Naive thymus-derived CD8-positive, alpha-beta T cell (primary cell): ENCODE measurements at places on chromosomes 4 and X. TPM values are rescaled to one million over a fixed set of nuclear protein-coding genes. Genes with fewer than 3 reads are reported as not detected.

- no peak overlapping the region for H3K4me3 ChIP-seq
- H3K36me3 ChIP-seq, result peaks cover 22% of the 10 kb centered on the region
- H3K4me1 ChIP-seq, result peaks cover 63% of the 10 kb centered on the region
- DNase-seq, result no peak
- no peak overlapping the region for H3K27ac ChIP-seq
Observed at GRCh38 chr4:184641022-184641421, 8.2 kb downstream of the CASP3 start.

DNA sequence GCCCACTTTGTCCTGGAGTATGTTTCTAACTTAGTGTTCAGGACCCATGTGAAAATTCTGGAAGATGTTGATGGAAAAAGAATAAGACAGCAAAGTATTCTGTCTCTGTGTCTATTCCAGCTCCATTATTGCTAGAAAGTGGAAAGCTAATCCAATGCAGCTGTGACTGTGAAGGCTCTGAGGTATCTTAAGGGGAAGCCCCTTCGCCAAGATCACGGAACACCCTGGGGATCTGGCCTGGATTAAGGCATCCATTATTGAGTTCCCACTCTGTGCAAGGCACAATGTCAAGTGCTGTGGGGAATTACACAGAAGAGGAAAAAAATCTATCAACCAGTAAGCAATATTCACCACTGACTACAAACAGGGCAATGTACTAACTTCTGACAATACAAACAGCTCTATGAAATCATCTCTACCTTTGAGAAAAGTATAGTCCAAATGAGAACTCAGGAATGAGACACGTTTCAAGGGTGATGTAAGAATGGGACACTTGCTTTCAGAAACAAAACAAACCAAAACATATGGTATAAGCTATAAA is 222.1 kb downstream of the LDB2 start:
- DNase-seq, result no peak
- no peaks in the 10 kb centered on the region for H3K4me1 ChIP-seq
- H3K4me3 ChIP-seq, result no peak overlapping the region
- no peaks in the 10 kb centered on the region for H3K36me3 ChIP-seq
- peaks cover 3% of the 10 kb centered on the region for H3K27me3 ChIP-seq
- H3K27ac ChIP-seq, result no peak overlapping the region

DNA sequence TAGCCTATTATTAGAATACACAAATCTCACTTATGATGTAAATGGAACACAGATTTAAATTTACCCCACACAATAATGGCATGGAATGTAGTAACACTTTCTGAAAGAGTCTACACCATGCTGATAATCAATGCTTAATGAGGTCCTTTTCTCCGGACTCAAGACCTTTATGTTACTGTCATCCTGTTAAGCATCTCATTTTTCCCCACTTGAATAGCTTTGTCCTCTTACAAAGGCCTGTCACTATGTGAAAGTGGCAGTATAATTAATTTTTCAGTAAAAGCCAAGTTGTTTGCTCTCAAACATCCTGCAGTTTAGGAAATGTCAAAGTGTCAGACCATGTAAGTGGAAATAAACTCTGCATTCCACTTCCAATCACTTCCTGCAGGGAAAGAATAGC is 96.4 kb downstream of the GPC3 start:
- no peaks in the 10 kb centered on the region for H3K4me1 ChIP-seq
- H3K36me3 ChIP-seq, result no peaks in the 10 kb centered on the region
- H3K27me3 ChIP-seq, result no peaks in the 10 kb centered on the region
- no peak overlapping the region for H3K4me3 ChIP-seq

DNA sequence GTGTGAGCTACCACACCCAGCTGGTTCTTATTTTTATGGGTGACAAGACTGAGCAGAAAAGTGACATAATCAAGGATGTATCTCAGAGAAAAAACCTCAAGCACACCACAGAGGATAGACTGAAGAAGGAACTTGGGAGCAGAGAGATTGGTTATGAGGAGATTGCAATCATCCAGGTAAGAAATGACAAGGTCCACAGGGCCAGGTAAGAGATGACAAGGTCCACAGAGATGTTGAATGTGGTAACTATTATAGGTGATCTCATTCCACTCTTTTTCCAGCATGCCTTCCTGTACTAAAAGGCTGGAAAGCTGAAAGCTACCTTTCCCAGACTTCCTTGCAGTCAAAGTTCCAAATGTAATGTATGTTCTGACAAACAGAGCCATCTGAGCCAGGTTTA is 15.9 kb upstream of the RBM47 start:
- no peaks in the 10 kb centered on the region for H3K36me3 ChIP-seq
- peaks cover 2% of the 10 kb centered on the region for H3K4me1 ChIP-seq
- no peak overlapping the region for H3K27ac ChIP-seq
- no peak overlapping the region for H3K4me3 ChIP-seq

DNA sequence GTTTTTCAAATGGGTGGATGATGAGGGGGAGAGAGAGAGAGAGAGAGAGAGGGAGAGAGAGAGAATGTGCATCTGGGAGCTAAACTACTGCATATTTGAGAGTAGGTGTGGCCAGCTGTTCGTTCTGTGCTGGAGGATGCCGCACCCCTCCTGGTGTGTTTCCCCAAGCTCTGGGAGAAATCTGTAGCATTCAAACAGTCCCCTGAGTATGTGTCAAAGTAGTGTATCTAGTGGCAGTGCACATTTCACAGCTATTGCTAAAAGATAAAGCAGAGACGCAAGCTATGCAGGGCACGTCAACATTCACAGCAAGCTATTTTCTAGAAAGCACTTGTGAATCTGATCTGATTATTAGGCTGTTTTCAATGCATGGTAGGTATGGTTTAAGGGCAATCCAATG is 83.5 kb upstream of the LIMCH1 start:
- DNase-seq, result no peak
- no peak overlapping the region for H3K27ac ChIP-seq
- peaks cover 6% of the 10 kb centered on the region for H3K27me3 ChIP-seq
- no peak overlapping the region for H3K4me3 ChIP-seq
- H3K36me3 ChIP-seq, result no peaks in the 10 kb centered on the region

Gene TEX13B
- not detected for polyA plus RNA-seq

Gene CFAP97
- polyA plus RNA-seq, result 73.0 TPM

GRCh38 chr4:81173213-81173612 is 41.8 kb downstream of the PRKG2 start:
- no peaks in the 10 kb centered on the region for H3K36me3 ChIP-seq
- DNase-seq, result no peak
- H3K27ac ChIP-seq, result no peak overlapping the region
- no peak overlapping the region for H3K4me3 ChIP-seq
- H3K27me3 ChIP-seq, result peaks cover 8% of the 10 kb centered on the region
- no peaks in the 10 kb centered on the region for H3K4me1 ChIP-seq

- no peaks in the 10 kb centered on the region for H3K27me3 ChIP-seq
- DNase-seq, result no peak
- peaks cover 16% of the 10 kb centered on the region for H3K4me1 ChIP-seq
- no peaks in the 10 kb centered on the region for H3K36me3 ChIP-seq
Observed at GRCh38 chr4:98510757-98511517, 147.5 kb downstream of the TSPAN5 start.

Gene EFHC2
- polyA plus RNA-seq, result 3.3 TPM

- peak overlapping the region; percentile 60 for H3K27ac ChIP-seq
- peak overlapping the region; percentile 91 for H3K4me3 ChIP-seq
- H3K36me3 ChIP-seq, result no peaks in the 10 kb centered on the region
- DNase-seq, result peak; percentile 5
- peaks cover 8% of the 10 kb centered on the region for H3K4me1 ChIP-seq
- peaks cover 2% of the 10 kb centered on the region for H3K27me3 ChIP-seq
Observed at GRCh38 chrX:106999002-106999975, 723 bp downstream of the MORC4 start.

- H3K36me3 ChIP-seq, result no peaks in the 10 kb centered on the region
- no peak overlapping the region for H3K27ac ChIP-seq
- no peak for DNase-seq
- no peaks in the 10 kb centered on the region for H3K4me1 ChIP-seq
Observed at GRCh38 chrX:38061335-38061734, 55.0 kb downstream of the SYTL5 start.

GRCh38 chrX:151161690-151162089 is 14.7 kb upstream of the GPR50 start:
- H3K4me3 ChIP-seq, result no peak overlapping the region
- H3K27ac ChIP-seq, result no peak overlapping the region
- no peaks in the 10 kb centered on the region for H3K36me3 ChIP-seq
- H3K4me1 ChIP-seq, result no peaks in the 10 kb centered on the region

- no peaks in the 10 kb centered on the region for H3K4me1 ChIP-seq
- DNase-seq, result no peak
- no peaks in the 10 kb centered on the region for H3K36me3 ChIP-seq
- H3K4me3 ChIP-seq, result no peak overlapping the region
- no peaks in the 10 kb centered on the region for H3K27me3 ChIP-seq
Observed at GRCh38 chrX:123282241-123282640, 98.2 kb downstream of the GRIA3 start.

Gene F8
- polyA plus RNA-seq, result 2.4 TPM

DNA sequence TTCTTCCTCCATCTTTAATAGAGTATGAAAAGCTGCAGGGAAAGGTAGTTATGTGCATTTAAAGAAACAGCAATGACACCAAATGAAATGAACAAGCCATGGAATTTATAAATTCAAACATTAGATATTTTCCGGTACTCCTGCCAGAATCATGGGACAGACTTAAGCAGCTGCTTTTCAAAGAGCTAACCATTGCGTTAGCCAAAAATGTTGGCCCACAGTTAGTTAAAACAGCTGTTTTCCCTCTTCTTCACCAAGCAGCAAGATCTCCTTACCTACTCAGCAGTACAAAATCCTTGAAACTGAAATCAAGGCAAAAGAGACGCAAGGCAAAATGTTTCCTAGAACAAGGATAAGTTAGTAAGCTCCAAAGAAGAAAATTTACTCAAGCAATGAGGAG is 64.0 kb downstream of the MANBA start:
- no peak overlapping the region for H3K4me3 ChIP-seq
- H3K4me1 ChIP-seq, result no peaks in the 10 kb centered on the region
- H3K27me3 ChIP-seq, result no peaks in the 10 kb centered on the region
- DNase-seq, result no peak

GRCh38 chrX:39242187-39242586 is 440.9 kb downstream of the MID1IP1 start:
- H3K36me3 ChIP-seq, result no peaks in the 10 kb centered on the region
- H3K4me3 ChIP-seq, result no peak overlapping the region
- peak; percentile 2 for DNase-seq

- H3K27me3 ChIP-seq, result no peaks in the 10 kb centered on the region
- H3K36me3 ChIP-seq, result no peaks in the 10 kb centered on the region
Observed at GRCh38 chrX:109890910-109891502, 111.9 kb upstream of the TMEM164 start.

- peak overlapping the region; percentile 10 for H3K27ac ChIP-seq
- no peak overlapping the region for H3K4me3 ChIP-seq
- H3K36me3 ChIP-seq, result no peaks in the 10 kb centered on the region
- no peak for DNase-seq
- no peaks in the 10 kb centered on the region for H3K27me3 ChIP-seq
Observed at GRCh38 chr4:36325499-36325898, 44.1 kb downstream of the DTHD1 start.

DNA sequence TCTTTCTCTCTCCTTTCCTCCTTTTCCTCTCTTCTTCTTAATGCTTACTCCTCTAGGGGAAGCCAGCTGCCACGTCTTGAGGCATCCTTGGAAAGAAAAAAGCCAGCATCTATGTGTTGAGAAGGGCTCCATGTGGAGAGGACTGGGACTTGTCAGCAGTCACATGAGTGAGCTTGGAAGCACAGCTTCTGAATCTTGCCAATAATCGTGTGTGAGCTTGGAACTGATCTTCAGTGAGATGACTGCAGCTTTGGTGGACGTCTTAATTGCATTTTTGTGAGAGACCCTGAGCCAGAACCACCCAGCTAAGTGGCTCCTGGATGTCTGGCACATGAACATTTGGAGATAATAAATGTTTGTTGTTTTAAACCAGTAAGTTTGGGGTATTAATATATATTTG is 371.7 kb downstream of the SLITRK2 start:
- no peaks in the 10 kb centered on the region for H3K36me3 ChIP-seq
- no peaks in the 10 kb centered on the region for H3K27me3 ChIP-seq
- H3K27ac ChIP-seq, result no peak overlapping the region
- no peak for DNase-seq

- no peaks in the 10 kb centered on the region for H3K27me3 ChIP-seq
- no peaks in the 10 kb centered on the region for H3K36me3 ChIP-seq
- H3K27ac ChIP-seq, result no peak overlapping the region
- H3K4me1 ChIP-seq, result peaks cover 2% of the 10 kb centered on the region
Observed at GRCh38 chr4:120055162-120055561, 11.5 kb downstream of the MAD2L1 start.

DNA sequence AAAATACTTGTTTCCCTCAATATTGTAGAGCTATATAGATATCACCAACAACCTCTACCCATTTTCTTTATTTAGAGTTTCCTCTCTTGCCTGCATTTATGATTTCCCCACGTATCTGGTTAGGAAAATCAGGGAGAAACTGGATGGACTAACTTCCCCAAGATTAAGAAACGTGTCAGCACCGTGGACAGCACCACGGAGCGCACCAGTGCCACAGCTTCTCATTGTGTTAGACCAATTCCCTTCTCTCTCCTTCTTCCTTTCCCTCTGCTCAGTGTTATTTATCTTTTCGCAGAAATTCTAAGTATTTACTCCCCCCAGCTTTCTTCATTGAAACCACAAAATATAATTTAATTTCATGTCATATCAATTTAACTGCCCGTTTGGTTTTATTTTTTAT is 568.6 kb upstream of the BOD1L1 start:
- H3K36me3 ChIP-seq, result no peaks in the 10 kb centered on the region
- peaks cover 9% of the 10 kb centered on the region for H3K27me3 ChIP-seq
- no peaks in the 10 kb centered on the region for H3K4me1 ChIP-seq
- H3K4me3 ChIP-seq, result no peak overlapping the region
- no peak for DNase-seq

- no peaks in the 10 kb centered on the region for H3K27me3 ChIP-seq
- peaks cover 2% of the 10 kb centered on the region for H3K36me3 ChIP-seq
- no peak within 1 kb of the TSS for H3K4me3 ChIP-seq
- DNase-seq, result no peak
- H3K4me1 ChIP-seq, result no peaks in the 10 kb centered on the region
Observed at GRCh38 chrX:35919536-35920309, at the start of gene CFAP47. CFAP47 (plus strand) TSS chrX:35919734; CDS start chrX:35919800, 66 bp downstream.

- no peaks in the 10 kb centered on the region for H3K36me3 ChIP-seq
- no peaks in the 10 kb centered on the region for H3K4me1 ChIP-seq
- no peak overlapping the region for H3K27ac ChIP-seq
- no peak overlapping the region for H3K4me3 ChIP-seq
Observed at GRCh38 chrX:87489071-87489470, 28.5 kb upstream of the KLHL4 start.

- DNase-seq, result no peak
- H3K4me1 ChIP-seq, result peaks cover 21% of the 10 kb centered on the region
- no peaks in the 10 kb centered on the region for H3K27me3 ChIP-seq
- no peaks in the 10 kb centered on the region for H3K36me3 ChIP-seq
- no peak overlapping the region for H3K4me3 ChIP-seq
- H3K27ac ChIP-seq, result no peak overlapping the region
Observed at GRCh38 chr4:77001907-77002306, 52.4 kb downstream of the SEPTIN11 start.

Gene CDX4
- polyA plus RNA-seq, result not detected

DNA sequence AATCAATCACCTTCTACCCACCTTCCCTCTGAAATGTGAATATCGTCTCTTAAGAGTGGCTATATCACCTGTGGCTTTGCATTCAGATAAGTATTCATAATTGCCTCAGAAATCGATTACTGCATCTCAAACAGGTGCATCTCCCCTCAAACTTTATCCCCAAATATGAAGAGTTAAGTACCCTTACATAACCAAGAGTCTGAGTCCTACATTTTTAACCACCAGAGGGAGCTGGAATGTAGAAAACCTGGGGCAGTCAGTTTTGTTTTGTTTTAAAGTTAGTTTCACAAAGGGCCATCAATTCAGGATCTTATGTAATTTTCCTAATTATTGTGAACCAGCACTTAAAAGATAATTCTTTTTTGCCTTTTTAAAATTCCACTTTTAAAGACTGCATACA is 5.7 kb downstream of the TCEANC start:
- H3K27me3 ChIP-seq, result no peaks in the 10 kb centered on the region
- no peak for DNase-seq
- peaks cover 56% of the 10 kb centered on the region for H3K36me3 ChIP-seq
- peak overlapping the region; percentile 74 for H3K27ac ChIP-seq

- H3K27ac ChIP-seq, result no peak overlapping the region
- H3K27me3 ChIP-seq, result no peaks in the 10 kb centered on the region
- no peak overlapping the region for H3K4me3 ChIP-seq
Observed at GRCh38 chrX:30680618-30681017, 27.4 kb downstream of the GK start.
